ENCODE measurements at places on chromosomes 2 and 18. TPM values are rescaled to one million over a fixed set of nuclear protein-coding genes. Genes with fewer than 3 reads are reported as not detected.

DNA sequence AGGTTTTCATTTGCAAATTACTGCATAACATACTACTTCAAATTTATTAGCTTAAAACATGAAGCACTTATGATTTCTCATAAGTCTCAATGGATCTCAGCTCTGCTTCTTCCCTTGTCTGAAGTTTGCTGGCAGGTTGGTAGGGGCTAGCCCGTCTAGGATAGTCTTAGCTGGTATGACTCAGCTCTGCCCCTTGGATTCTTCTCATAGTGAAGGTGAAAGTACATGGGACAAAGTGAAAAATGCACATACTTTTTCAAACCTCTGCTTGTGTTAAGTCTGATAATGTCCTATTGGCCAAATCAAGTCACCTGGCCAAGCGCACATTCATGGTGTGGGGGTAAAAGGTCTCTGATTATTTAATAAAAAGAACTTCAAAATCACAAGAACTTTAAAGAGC, 184.8 kb upstream of the VWC2L start:
- H3K27me3 ChIP-seq, result no peaks in the 10 kb centered on the region
- no peak for DNase-seq
- no peaks in the 10 kb centered on the region for H3K36me3 ChIP-seq

DNA sequence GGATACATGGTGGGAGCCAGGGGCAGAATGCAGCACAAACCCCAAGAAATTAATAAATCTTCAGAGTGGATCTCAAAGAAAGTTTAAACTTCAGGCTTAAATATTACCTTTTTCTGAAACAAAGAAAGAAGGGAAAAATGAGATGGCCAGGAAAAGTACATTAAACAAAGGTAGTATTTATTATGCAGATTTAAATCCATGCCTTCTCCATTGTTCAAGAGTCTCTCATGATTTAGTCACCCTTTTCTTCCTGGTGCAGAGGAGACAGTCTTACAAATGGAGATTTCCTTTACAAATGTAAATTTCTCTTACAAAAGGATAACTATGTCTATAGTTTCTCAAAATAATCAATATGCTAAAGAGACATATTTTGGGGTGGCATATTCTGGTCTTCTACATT, 33.4 kb upstream of the PPM1B start:
- H3K4me1 ChIP-seq, result peaks cover 6% of the 10 kb centered on the region
- H3K27ac ChIP-seq, result no peak overlapping the region
- no peak overlapping the region for H3K4me3 ChIP-seq
- no peak for DNase-seq
- H3K36me3 ChIP-seq, result no peaks in the 10 kb centered on the region

DNA sequence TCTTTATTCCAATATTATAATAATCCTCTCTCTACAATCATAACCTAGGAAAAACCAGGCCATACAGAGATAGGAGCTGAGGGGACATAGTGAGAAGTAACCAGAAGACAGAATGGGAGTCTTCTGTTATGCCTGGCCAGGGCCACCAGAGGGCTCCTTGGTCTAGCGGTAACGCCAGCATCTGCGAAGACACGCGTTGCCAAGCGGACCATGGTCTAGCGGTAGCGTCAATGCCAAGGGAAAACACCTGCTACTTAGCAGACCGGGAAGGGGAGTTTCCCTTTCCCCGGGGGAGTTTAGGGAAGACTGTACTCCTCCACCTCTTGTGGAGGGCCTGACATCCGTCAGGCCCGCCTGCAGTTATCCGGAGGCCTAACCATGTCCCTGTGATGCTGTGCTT, 36.6 kb downstream of the ARL6IP6 start:
- no peaks in the 10 kb centered on the region for H3K27me3 ChIP-seq
- no peak overlapping the region for H3K27ac ChIP-seq
- H3K4me1 ChIP-seq, result no peaks in the 10 kb centered on the region
- no peak overlapping the region for H3K4me3 ChIP-seq
- H3K36me3 ChIP-seq, result peaks cover 10% of the 10 kb centered on the region

GRCh38 chr2:101442042-101442666, 32.8 kb downstream of the RFX8 start:
- no peaks in the 10 kb centered on the region for H3K36me3 ChIP-seq
- H3K27me3 ChIP-seq, result no peaks in the 10 kb centered on the region
- no peak overlapping the region for H3K27ac ChIP-seq

DNA sequence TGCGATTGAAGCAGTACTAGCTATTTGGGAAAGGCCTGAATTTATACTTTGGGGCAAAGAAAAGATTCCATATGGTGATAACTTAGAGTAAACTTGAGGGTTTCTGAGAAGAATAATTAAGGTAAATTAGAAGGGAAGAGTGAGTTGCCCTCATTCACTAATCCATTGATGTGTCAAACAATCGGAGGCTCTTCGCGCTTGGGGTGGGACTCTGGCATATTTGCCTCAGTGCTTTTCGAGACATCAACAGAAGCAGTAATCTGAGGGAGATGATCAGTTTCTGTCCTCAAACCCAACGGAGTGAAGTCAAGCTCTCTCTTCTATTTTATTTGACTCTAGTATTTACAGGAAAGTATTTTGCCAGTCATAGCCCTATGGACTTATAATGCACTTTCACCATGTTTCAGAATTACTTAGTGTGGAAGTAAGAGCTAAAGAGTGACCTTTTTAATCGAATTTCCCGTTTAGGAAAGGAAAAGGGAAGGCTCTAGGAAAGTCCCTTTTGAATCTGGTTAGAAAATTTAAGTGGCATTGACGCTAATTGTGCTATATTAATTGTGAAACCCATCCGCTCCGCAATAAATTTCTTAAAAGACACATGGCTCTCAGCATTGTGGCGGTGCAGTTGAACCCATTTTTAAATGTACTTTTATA, 1.3 kb downstream of the RAB10 start:
- peak; percentile 50 for DNase-seq
- peak overlapping the region; percentile 98 for H3K27ac ChIP-seq
- H3K4me1 ChIP-seq, result no peaks in the 10 kb centered on the region
- no peaks in the 10 kb centered on the region for H3K36me3 ChIP-seq
- no peaks in the 10 kb centered on the region for H3K27me3 ChIP-seq
- H3K4me3 ChIP-seq, result peak overlapping the region; percentile 69

- H3K4me1 ChIP-seq, result no peaks in the 10 kb centered on the region
- no peak overlapping the region for H3K27ac ChIP-seq
- DNase-seq, result no peak
- no peaks in the 10 kb centered on the region for H3K27me3 ChIP-seq
- no peaks in the 10 kb centered on the region for H3K36me3 ChIP-seq
- no peak overlapping the region for H3K4me3 ChIP-seq
These were observed 73.6 kb upstream of the STK17B start for GRCh38 chr2:196244966-196245365.

CYBRD1 gene
- total RNA-seq, result 238 TPM

GRCh38 chr2:200863782-200864175, 679 bp downstream of the CLK1 start:
- peaks cover 25% of the 10 kb centered on the region for H3K36me3 ChIP-seq
- no peak for DNase-seq
- H3K4me3 ChIP-seq, result peak overlapping the region; percentile 96
- peak overlapping the region; percentile 100 for H3K27ac ChIP-seq
- H3K27me3 ChIP-seq, result no peaks in the 10 kb centered on the region
